ENCODE measurements at places on chromosomes 13 and 19.

DNA sequence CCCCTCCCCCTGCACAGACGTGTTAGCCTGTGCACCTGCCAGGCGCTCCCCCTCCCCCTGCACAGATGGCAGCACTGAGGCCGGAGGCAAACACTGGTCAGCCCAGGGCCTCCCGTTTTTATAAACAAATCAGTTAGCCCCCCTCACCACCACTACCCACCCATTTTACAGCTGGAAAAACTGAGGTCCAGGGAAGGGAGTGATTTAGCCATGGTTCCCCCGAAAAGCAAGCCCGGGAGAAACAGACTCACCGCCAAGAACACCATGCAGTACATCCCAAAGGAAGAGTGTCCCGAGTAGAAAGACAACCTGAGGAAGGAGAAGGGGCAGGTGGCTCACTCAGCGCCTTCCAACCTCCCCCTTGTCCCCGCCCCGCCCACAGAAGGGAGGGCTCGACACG lies 8.7 kb downstream of the PLPP2 start:
- DNase-seq, result no peak

DNA sequence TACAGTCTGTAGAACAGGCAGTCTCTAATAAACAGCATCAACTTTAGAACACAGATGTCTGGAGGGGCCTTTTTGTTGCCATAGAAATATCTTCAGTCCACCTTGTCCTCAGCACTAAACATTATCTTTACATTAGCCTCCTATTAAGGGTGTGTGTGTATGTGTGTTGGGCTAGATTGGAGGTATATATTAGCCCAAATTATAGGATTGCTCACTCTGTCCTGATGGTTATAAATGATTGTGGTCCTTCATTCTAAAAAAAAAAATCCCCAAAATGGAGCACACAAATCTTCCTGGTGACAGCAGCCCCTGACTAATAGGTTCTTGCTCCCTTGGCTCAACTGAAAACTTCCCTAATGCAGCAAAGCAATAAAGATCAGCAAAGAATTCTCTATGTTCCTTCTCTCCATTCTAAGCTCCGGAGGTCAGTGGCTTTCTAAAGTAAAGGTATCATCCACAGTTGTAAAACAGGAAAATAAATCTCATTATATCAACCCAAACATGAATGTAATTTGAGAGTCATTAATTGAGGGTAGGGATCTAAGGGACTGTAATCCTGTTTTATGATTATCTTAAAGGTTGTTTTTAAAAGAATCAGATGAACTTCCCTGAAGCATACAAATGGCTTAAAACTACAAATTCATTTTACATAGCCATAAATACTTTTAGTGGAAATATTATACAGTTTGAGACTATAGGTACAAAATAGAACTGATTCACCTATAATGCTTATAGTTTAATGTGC lies 232.7 kb downstream of the KLF12 start:
- no peak for DNase-seq

- DNase-seq, result no peak
Observed at GRCh38 chr13:97810152-97810551, 143.3 kb upstream of the IPO5 start.

GRCh38 chr19:11384778-11385129 lies 640 bp upstream of the EPOR start:
- DNase-seq, result no peak

GRCh38 chr13:79405501-79405830 lies 589 bp downstream of the RBM26 start:
- peak; percentile 65 for DNase-seq

GRCh38 chr13:25281193-25281934 lies 5.9 kb downstream of the MTMR6 start:
- no peak for DNase-seq

- no peak for DNase-seq
Observed at GRCh38 chr13:91228940-91229339, 118.5 kb upstream of the MIR17HG start.

GRCh38 chr19:1189419-1189818 lies 15.4 kb upstream of the SBNO2 start:
- no peak for DNase-seq

- no peak for DNase-seq
Observed at GRCh38 chr19:6113616-6114188, 3.4 kb upstream of the RFX2 start.

GRCh38 chr13:113931841-113932459 lies 41.9 kb downstream of the C13orf46 start:
- peak; percentile 84 for DNase-seq

DNA sequence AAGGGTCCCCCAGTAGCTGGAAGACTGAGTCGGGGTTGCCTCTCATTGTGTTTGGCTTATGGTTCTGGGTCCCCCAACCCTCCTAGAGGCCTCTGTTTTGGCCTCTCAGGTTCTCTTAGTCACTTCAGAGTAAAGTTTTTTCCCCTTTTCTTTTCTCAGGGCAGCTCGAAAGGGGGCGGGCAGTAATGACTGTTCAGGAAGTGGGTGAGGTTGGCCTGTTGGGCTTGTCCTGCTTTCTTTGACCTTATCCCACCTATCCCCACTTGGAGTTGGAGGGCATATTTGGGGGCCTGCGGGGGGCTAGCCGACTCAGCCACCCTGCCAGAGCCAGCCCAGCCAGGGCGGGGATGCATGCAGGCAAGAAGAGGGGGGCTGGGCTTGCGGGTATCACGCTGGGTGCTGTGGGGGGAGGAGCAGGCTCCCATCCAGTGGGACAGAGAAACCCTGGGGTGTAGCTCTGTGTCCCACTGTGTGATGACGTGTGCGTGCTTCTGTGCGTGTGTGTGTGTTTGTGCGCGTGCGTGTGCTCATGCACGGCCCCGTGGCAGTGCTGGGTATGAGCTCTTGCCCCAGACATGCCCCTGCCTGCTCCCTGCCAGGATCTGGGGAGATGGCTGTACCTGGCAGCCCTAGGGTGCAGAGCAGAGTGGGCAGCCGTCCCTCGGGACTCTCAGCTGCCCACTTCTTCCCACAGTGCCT lies 1.4 kb downstream of the CIC start:
- DNase-seq, result no peak

- DNase-seq, result no peak
Observed at GRCh38 chr19:2711172-2711874, 8.8 kb upstream of the GNG7 start.

- DNase-seq, result no peak
Observed at GRCh38 chr19:45164577-45165335, 4.0 kb upstream of the NKPD1 start.

DNA sequence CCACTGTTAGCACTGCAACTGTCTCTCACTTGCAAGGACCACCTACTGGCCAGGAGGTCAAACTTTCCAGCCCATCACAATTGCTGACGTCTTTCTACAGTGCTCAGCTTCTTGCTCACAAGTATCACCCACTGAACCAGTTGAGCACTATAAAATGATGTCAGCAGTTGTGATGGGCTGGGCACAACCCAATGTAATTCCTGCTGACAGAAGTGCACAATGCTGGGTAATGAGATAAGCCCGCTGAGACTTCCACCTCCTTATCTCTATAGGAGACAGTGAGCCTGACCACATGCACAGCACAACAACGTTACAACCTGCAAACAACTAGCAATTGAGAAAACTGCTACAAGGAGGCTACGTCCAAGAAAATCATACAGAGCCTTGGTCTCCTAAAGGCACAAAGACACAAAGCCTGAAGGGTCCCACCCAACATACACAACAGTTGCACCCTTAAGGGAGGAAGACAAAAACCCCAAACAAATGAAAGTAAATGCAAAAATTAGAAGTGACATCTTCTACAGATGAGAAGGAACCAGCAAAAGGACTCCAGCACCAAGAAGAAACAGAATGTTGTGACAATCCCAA lies 273.2 kb downstream of the LIG4 start:
- no peak for DNase-seq

Data from retina (tissue), 1 donor.